ENCODE measurements at places on chromosomes 1 and 21. TPM values are rescaled to one million over a fixed set of nuclear protein-coding genes. Genes with fewer than 3 reads are reported as not detected.

GRCh38 chr1:205435578-205436573, 14.0 kb upstream of the LEMD1 start:
- no peak overlapping the region for H3K4me3 ChIP-seq
- H3K36me3 ChIP-seq = no peaks in the 10 kb centered on the region
- no peak overlapping the region for H3K27ac ChIP-seq

- H3K27me3 ChIP-seq = no peaks in the 10 kb centered on the region
- no peak overlapping the region for H3K4me3 ChIP-seq
- no peaks in the 10 kb centered on the region for H3K36me3 ChIP-seq
- no peak overlapping the region for H3K27ac ChIP-seq
- no peak for DNase-seq
- H3K4me1 ChIP-seq = no peaks in the 10 kb centered on the region
These were observed 218.1 kb upstream of the FAM78B start for GRCh38 chr1:166384948-166385347.

The RGSL1 gene
- not detected for polyA plus RNA-seq

- H3K4me1 ChIP-seq = no peaks in the 10 kb centered on the region
- H3K36me3 ChIP-seq = no peaks in the 10 kb centered on the region
- peak overlapping the region; percentile 37 for H3K4me3 ChIP-seq
- no peak for DNase-seq
These were observed 353.7 kb upstream of the ESRRG start for GRCh38 chr1:217076902-217077301.

The S100A7A gene
- not detected for polyA plus RNA-seq

DNA sequence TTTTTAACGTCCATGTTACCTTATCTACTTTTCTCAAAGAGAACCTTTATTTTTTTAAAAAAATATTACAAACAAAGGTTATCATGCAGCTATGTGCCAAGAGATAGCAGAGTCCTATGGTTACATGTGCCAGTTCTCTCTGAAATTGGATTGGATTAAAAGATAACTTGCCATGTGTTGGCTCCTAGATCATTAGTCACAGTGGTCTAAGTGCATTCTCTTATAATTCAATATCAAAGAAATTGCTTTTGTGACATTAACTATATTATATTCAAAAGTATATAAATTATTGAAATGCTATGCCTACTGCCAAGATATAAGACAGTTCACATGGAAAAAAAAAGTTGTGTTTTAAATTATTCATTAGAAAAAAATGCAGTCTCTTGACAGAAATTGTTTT, 494.2 kb downstream of the NEGR1 start:
- no peak overlapping the region for H3K27ac ChIP-seq
- H3K27me3 ChIP-seq = no peaks in the 10 kb centered on the region
- no peaks in the 10 kb centered on the region for H3K4me1 ChIP-seq
- H3K4me3 ChIP-seq = no peak overlapping the region

The CYYR1 gene
- 36.9 TPM for polyA plus RNA-seq

DNA sequence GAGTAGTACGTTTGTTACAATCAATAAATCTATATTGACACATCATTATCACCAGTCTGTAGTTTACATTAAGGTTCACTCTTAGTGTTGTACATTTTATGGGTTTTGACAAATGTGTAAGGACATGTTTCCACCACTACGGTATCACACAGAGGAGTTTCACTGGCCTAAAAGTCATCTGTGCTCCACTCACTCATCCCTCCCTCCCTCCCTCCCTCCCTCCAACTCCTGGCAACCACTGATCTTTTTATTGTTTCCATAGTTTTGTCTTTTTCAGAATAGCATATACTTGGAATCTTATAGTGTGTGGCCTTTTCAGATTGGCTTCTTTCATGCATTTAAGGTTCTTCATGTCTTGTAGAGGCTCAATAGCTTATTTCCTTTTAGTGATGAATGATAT, 44.1 kb upstream of the RHOU start:
- H3K27ac ChIP-seq = no peak overlapping the region
- DNase-seq = no peak
- no peak overlapping the region for H3K4me3 ChIP-seq
- H3K36me3 ChIP-seq = no peaks in the 10 kb centered on the region
- H3K4me1 ChIP-seq = no peaks in the 10 kb centered on the region

The S100A16 gene
- 52.0 TPM for polyA plus RNA-seq

DNA sequence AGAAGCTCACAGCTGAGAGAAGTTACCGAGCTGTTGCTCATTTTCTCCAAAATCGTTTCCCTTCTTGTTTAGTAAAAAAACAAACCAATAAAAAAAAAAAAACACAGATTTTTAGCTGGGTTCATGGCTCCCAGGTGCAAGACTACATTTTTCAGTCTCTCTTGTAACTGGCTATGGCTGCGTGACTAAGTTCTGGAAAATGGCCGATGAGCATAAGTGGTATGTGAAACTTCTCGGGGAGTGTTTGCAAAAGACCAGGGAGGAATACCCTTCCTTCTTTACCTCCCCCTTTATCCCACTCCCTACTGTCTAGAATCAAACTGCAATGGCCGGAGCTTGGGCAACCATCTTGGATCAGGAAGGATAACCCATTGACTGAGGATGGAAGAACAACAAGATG, 38.7 kb upstream of the KANK4 start:
- no peak overlapping the region for H3K27ac ChIP-seq
- no peaks in the 10 kb centered on the region for H3K36me3 ChIP-seq
- no peak for DNase-seq
- H3K4me1 ChIP-seq = no peaks in the 10 kb centered on the region
- no peak overlapping the region for H3K4me3 ChIP-seq
- H3K27me3 ChIP-seq = no peaks in the 10 kb centered on the region

DNA sequence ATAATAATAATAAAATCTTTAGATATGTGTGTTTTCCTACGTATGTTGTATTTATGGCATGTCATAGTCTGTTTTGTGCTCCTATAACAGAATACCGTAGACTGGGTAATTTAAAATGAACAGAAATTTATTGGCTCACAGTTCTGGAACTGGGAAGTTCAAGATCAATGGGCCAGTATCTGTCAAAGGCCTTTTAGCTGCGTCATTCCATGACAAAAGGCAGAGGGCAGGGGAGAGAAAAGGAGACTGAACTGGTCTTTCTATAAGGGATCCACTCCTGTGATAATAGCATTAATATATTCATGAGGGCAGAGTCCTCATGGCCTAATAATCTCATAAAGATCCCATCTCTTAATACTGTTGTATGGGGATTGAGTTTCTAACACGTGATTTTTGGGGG, 7.1 kb upstream of the SFT2D2 start:
- no peak overlapping the region for H3K27ac ChIP-seq
- H3K27me3 ChIP-seq = no peaks in the 10 kb centered on the region
- H3K4me3 ChIP-seq = no peak overlapping the region
- no peaks in the 10 kb centered on the region for H3K4me1 ChIP-seq
- DNase-seq = no peak
- no peaks in the 10 kb centered on the region for H3K36me3 ChIP-seq

The DDI2 gene
- 6.2 TPM for polyA plus RNA-seq

Data from spleen (tissue), 13 donors.